KG1 (cell line): ENCODE measurements at places on chromosomes 2 and 18.

DNA sequence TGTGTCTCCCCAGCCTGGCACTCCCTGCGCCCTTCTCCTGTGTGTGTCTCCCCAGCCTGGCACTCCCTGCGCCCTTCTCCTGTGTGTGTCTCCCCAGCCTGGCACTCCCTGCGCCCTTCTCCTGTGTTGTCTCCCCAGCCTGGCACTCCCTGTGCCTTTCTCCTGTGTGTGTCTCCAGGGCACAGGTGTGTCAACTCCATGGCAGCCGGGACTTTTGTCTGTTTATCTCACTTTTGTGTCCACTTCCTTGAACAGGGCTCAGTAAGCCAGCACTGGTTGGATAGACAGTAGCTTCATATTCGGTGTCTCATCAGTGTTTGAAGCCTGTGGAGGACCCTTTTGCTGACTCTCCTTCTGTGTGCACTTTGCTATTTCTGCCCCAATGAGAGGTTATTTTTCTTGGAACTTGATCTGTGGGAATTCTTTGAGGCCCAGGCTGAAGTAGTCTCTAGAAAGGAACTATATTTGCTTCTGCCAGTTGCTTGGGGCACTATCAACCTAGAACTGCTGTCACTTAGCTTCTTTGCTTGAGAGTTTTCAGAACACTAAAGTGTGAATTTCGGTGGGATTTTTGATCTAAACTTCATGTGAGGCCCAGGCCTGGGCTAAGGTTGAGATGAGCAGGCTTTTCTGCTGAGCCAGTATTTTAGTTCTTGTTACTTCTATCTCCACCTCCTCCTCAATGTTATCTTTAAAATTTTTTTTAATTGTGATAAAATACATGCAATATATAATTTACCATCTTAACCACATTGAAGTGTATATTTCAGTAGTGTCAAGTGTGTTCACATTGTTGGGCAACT, 8.3 kb upstream of the ASB1 start:
- no peak for DNase-seq

DNA sequence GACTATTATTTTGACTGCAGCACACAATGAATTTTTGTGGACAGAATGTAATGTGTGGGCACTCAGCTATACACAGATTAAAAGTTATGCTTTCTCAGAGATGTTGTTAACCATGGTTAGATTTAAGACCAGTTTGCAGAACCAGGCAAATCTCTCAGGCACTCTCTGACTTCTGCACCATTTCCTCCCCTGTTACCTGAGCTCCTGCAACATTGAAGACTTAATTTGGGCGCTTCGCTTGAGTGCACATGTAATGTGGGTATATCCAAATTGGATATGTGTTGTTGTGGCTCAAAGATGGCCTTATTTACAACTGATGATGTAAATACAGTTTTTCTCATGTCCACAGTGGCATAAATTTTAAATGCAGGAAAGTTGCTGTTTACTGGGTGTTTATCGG, 469.4 kb downstream of the PTPRM start:
- no peak for DNase-seq

DNA sequence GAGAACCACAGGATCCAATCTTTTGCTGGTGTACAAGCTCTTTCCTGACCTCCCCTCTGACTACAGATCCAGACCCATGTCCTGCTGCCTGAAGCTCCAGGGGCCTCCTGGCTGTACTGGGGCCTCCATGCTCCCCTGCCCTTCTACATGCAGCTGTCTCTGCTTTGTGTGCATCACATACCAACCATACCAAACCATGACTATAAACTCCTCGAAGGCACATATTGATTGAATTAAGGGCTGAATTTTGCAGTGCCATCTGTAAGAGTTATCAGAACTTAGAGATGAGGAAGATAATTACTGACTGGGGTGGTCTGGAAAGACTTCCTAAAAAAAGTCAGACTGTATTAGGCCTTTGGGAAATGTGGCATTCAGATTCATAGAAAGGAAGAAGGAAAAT, 139.9 kb upstream of the CXCR4 start:
- no peak for DNase-seq

DNA sequence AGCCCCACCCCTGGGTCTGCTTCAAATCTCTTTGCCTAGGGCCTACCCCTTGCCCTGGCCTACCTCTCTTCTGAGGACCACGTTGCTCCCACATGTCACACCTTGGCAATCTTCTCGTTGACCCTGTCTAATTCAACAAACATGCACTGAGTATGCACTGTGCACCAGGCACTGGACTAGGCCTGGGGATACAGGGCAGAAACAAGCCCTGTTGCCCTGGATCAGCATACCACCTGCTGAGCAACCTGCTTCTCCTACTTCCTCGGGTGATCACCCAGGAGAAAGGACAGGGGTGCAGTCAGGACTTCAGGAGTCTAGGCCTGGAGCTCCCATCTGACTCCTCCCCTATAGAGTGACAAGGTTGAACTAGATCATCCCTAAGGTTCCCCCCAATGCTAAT, 9.7 kb downstream of the WNT10A start:
- DNase-seq = no peak

DNA sequence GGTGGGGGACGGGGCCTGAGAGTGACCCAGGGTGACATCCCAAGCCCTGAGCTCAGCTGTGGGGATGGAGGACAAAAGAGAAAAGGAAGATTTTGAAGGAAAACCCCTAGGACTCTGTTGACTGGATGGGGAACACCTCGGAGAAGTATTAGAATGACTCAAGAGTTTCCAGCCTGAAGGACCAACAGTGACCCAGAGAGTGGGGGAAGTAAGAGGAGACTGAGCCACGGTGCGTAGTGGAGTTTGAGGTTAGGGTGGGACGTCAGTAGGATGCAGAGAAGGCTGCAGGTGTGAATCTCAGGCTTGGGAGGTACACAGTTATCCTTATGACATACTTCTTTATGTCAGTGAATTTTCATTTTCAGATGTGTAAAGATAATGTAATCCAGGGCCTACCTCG, 119.5 kb downstream of the NCK2 start:
- DNase-seq = no peak

GRCh38 chr18:49690312-49690711, 123.0 kb downstream of the ACAA2 start:
- no peak for DNase-seq

DNA sequence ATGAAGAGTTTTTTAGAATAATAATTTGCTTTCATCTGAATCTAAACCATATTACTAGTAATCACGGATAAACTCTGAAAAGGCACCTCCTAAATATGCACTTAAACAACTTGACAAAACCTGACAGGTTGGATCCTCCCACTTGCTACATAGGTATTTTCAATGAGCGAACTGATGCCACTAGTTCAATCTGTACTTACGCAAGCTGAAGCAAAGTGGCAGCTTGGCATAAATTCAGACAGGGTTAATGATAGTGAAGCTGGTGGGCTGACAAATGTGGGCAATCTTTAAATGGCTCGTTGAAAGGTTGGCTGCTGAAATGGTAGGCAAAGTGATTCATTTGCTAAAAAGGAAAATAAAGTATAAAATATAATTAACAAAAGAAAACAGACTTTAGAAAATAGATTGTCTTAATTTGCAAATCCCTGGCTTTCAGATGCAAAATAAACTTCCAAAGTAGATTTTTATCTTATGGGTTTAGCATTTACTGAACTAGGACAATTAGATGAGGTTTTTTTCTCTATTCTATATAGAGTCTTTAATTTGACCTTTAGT, 1713.5 kb upstream of the SLC39A10 start:
- no peak for DNase-seq

- no peak for DNase-seq
These were observed 15.3 kb downstream of the CROCC2 start for GRCh38 chr2:240921311-240921994.

DNA sequence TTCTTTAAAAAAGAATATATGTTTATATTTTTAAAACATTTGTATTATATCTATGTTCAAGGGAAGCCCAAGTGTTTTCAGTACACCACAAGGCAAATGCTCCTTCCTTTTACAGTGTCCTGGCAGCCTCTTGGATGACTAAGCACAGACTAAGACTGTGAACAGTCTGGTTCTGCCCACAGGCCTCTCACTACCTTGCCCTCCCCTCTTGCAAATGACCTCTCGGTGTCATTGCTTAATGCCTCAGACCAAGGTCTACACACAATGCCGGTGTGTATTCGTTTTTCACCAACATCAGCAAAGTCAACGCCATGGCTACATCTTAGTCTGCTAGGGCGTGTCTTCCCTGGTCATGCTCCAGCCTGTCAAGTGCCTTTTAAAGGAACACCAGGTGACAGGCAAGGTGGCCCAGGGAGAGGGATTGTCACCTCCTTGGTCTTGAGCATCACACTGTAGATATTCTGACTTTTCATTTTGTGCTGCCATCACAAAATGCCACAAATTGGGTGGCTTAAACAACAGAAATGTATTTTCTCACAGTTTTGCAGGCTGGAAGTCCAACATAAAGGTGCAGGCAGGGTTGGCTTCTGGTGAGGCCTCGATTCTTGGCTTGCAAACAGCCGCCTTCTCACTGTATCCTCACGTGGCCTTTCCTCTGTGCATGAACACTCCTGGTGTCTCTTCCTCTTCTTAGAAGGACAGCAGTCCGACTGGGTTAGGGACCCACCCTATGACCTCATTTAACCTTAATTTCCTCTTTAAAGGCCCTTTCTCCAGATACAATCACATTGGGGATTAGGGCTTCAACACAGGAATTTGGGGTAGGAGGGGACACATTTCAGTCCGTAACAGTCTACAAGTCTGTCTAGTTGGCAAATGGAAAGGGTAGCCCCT, 266.5 kb downstream of the KLHL29 start:
- no peak for DNase-seq

DNA sequence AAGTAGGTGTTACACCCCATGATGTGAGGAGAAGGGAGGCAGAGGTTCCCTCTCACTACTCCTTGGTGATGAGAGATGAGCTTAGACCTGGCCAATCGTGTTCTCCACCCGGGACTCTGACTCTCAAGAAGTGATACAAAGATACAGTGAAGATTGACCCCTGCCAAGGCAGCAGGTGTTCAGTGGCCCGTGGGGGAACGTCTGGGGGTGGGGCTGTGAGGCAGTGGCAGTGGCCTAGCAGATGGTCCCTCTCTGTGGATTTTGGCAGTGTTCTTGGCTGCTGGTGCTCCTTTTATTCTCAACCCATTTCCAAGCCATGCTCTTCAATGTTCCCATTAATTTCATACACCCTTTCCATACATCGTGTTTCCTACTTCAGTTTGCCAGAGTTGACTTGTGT, 120.4 kb upstream of the NEDD4L start:
- DNase-seq = no peak

- no peak for DNase-seq
These were observed 94.3 kb downstream of the GALR1 start for GRCh38 chr18:77343846-77344510.

GRCh38 chr18:32775628-32776027, 2.8 kb upstream of the KLHL14 start:
- DNase-seq = no peak

DNA sequence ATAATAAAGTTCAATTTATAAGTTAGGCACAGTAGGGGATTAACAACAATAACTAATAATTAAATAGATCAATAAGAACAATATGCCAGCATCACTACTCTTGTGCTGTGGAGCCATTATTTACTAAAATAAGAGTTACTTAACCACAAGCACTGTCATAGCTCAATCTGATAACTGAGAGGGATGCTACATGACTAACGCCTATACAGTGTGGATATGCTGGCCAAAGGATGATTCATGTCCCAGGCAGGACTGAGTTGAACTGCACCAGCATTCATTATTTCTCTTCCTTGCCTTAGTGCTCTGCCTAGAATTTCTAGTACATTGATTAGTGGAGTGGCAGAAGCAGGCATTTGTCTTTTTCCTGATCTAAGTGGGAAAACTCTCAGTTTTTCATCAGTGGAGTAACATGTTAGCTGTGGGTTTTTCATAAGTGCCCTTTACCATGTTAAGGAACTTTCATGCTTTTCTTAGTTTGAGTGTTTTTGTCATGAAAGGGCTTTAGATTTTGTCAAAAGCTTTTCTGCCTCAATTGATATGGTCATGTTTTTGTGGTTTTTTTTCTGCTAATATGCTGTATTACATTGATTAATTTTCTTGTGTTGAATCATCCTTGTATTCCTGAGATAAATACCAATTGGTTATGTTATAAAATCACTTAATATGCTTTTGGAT, 21.7 kb downstream of the KIAA1328 start:
- DNase-seq = no peak

DNA sequence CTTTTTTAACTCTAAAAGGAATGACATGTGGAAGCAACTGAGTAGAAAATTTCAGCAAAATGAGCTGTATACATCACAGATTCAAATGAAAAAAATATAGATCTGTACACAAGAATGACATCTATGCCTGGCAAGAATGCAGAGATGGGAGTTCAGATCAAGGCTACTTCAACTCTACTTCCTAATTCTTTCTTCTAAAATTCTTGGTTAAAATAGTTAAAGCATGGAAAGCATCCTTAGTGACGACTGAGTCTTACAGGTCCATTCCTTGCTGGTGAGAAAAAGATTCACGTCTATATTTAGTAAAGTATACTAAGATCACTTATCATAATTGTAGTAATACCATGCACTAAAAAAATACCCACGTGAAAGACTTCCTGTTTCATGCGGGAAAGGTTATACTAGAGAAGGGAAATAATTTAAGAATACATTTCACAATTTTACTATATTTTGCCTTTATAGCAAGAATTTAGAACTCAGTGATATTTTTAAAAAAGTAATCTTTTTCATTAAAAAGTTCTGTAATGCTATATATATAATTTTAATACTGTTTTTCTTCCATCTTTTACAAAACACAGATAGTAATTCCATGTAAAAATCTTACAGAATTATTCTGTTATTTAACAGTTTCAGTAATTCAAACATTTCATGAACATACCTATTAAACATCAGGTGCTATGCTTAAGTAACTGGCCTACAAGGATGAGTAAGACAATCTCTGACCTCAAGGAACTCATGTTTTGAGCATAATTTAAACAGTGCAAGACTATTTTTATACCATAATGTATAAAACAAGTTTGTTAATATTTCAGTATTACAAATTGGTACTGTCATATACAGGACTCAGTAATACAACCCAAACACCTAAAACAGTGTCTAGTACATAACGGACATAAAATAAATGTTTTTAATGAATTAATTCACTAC, 159.6 kb downstream of the BAZ2B start:
- no peak for DNase-seq

- DNase-seq = no peak
These were observed 28.9 kb downstream of the SERTAD2 start for GRCh38 chr2:64624862-64625261.

- DNase-seq = no peak
These were observed 9.5 kb downstream of the MAPRE2 start for GRCh38 chr18:35050705-35051195.

DNA sequence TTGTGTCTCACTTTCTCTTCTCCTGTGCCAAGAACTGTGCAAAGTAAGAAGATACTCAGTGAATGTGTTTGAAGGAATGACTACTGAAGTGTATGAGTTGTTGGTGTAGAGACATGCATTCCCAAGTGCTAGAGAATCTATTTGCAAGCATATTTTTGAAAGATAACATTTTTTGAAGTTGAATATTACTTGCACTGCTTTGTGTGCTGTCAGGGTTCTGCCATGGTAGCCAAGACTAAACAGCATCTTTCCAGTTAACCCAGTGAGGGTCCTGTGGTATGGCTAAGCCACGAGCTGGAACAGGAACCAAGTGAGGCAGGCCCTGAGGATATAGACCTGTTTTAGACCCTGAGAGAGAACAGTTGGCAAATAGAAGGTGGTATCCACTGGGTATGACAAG, 35.2 kb upstream of the EFEMP1 start:
- DNase-seq = no peak

- DNase-seq = no peak
These were observed 302.4 kb downstream of the SLC4A3 start for GRCh38 chr2:219929835-219930234.
